Naive thymus-derived CD4-positive, alpha-beta T cell (primary cell): ENCODE measurements at places on chromosomes 6 and 20.

- no peak overlapping the region for H3K4me3 ChIP-seq
- H3K27ac ChIP-seq, result no peak overlapping the region
- no peak for DNase-seq
- H3K4me1 ChIP-seq, result peaks cover 6% of the 10 kb centered on the region
- no peaks in the 10 kb centered on the region for H3K36me3 ChIP-seq
These were observed 14.5 kb downstream of the REV3L start for GRCh38 chr6:111468329-111469012.

- H3K27me3 ChIP-seq, result no peaks in the 10 kb centered on the region
- no peak overlapping the region for H3K4me3 ChIP-seq
- H3K4me1 ChIP-seq, result peaks cover 10% of the 10 kb centered on the region
- no peak overlapping the region for H3K27ac ChIP-seq
- DNase-seq, result no peak
These were observed 28.8 kb upstream of the PLAGL1 start for GRCh38 chr6:144036835-144037195.

GRCh38 chr6:163892824-163893561, 478.5 kb downstream of the QKI start:
- H3K4me1 ChIP-seq, result no peaks in the 10 kb centered on the region
- no peak overlapping the region for H3K27ac ChIP-seq
- no peaks in the 10 kb centered on the region for H3K27me3 ChIP-seq
- H3K36me3 ChIP-seq, result no peaks in the 10 kb centered on the region

DNA sequence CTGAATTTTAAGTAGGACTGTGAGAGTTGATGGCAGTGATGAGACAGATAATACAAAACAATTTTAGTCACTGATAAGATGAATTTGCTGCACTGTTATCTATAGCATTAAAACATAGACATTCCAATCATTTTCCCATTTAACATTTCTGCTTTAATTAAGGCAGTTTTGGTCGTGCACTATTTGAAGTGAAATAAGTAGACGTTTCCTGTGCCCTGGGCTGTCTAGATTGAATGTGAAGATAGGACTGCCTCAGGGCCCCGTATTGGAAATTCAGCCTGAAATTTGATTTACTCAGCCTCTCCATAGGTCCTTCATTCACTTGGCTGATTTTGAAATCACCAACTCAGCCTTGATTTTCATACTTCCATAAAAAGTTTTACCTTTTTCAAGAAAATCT, 48.3 kb downstream of the ARID1B start:
- no peaks in the 10 kb centered on the region for H3K36me3 ChIP-seq
- no peaks in the 10 kb centered on the region for H3K27me3 ChIP-seq
- no peak for DNase-seq
- peaks cover 20% of the 10 kb centered on the region for H3K4me1 ChIP-seq
